Germinal center (tissue), 1 donor: ENCODE measurements at places on chromosomes 7 and 10.

- no peak for DNase-seq
Measured at GRCh38 chr10:69456880-69457693, 5.8 kb downstream of the TSPAN15 start.

- no peak for DNase-seq
Measured at GRCh38 chr7:102925976-102926782, 13.4 kb downstream of the LRRC17 start.

- no peak for DNase-seq
Measured at GRCh38 chr7:151864081-151864480, 12.8 kb downstream of the PRKAG2 start.

DNA sequence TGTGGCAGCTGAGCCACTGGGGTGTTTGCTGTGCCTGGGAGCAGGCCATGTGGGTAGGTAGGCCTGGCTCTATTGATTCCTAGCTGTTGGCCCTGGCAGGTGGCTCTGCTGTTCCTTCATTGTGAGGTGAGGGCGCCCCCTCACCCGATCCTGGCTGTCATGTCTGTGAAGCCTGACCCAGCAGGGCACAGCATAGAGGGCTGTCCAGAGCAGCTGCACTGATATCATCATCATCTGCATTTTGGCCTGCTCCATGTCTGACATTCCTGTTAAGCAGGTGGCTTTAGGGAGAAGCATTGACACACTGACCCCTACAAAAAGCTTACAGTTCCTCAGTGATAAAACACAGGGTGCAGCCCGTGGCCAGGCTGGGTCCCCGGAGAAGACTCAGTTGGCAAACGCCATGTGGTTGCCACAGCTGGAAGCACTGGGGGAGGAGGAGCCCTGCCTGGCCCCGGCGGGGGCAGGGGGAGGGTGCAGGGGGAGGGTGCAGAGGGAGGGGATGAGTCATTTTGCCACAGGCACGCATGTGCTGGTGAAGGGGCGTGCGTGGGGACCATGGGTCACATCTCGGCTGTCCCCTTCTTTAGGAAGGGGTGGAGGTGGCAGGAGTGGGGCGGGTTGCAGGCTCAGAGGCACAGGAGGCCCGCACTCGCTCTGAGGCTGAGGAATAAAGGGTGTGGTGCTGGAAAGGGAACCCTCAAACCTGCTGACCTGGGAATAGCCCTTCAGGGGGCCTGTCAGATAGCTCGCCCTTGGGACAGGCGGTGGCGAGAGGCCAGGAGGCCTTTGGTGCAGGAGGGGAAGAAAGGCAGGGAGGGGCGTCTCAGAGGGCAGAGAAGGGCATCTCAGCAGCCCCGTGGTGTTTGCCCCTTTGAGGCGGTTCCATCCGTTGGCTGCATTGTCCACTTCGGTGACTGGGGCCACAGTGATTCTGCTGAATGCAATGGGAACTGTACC, 31.6 kb downstream of the IKZF1 start:
- DNase-seq, result no peak

- DNase-seq, result no peak
Measured at GRCh38 chr7:25884265-25884828, 267.7 kb upstream of the NFE2L3 start.
